Naive thymus-derived CD8-positive, alpha-beta T cell (primary cell): ENCODE measurements at places on chromosomes 4 and X.

DNA sequence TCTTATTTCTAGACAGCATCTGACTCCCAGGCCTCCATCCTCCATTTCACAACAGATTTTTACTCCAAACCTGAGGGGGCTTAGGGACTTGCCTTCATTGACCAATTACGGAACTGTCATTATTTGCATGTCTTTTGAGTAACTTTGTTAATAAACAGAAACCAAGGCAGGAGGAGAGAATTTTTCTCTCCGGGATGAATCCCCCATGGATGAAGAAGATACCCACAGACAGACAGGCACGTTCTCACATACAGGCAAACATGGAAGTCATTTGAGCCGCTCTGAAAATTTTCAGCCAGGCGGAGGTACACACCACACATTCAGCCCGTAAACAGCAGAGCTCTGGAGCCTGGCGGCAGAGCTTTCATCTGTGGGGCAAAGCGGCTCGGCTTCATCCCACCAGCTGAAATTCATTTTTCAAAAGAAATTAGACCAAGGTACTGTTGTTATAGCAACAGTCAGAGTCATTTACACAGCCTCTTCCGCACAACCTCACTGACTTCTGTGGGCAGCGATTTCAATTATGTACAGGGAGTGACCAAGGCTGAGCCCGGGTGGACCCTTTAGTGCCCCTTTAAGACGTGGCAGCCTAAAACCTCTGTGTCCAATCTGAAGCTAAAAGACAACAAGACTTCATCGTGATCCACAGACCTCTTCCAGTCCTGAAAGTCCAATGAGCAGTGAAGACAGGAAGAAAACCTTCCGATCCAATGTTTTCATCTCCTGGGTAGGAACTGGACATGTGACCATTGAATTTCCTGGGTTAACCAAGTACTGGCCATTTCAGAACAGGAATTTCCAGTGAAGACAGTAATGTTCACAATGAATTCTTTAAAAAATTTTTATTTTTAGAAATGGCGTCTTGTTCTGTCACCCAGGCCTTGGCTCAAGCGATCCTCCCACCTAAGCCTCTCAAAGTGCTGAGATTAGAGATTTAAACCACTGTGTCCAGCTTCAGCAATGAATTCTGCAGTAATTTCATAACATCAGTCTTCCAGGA lies 237.0 kb downstream of the MGST2 start:
- no peak for DNase-seq

DNA sequence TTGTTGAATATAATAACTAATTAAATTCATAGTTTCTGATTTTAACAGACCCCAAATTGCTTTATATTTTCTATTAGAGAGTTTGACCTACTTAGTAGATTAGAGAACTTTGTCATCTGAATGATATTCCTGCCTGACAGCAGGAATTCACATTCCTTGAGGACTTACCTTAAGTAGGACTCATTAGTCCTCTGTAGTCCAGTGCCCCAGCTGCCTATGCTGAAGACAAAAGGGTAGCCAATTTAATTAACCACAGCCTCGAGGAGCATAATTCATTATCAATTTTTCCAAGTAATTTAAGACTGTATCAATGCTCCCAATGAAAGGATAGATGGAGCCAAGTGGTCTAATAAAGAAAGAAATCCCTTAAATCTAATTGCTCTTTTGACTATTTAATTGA lies 1405.0 kb upstream of the IGFBP7 start:
- no peak for DNase-seq

DNA sequence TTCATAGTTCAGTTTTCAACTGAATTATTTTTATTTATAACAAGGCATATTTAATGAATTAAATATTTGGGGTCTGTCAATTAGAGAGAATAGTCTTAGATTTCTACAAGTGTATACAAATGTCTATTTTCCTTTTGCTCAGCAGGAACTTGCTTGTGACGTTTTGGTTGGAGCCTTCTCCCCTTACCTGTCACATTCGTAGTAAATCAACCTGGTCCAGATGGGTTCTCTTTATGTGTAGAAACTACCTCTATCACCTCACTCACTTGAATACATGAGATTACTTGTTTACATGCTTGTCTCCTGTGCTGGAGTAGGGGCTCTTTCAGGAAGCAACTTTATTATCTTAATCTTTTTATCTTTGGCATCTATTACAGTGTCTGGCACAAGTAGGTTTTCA lies 938.3 kb upstream of the IGFBP7 start:
- DNase-seq = no peak

DNA sequence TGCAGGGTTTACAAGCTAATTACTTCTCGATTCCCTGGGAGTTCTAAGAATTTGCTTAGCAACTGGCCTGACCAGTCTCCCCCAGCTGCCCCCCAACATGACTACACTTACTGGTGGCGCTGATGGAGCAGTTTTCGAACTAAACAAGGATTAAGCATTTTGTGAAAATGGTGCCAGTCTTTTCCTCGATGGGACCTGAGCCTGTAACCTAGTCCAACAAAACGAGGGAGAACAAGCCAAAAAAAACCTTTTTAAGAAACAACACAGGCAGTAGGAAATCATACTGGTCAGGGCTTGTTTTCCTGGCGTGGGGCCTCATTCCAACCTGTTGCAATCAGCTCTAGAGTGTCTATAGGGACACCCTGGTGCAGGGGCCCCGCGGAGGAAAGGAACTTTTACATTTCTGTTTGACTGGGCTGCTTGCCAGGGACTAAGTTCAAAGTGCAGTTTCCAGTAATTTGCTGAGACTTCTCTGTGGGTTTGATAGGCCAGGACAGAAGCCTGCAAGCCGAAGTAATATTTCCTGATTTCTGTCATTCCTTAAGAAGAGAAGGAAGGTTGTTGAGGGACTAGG lies 158.7 kb downstream of the SPRY1 start:
- DNase-seq = no peak

- no peak for DNase-seq
Observed at GRCh38 chr4:168118116-168118655, 25.8 kb downstream of the ANXA10 start.

GRCh38 chrX:150849486-150849885 lies 49.0 kb downstream of the CD99L2 start:
- DNase-seq = no peak

DNA sequence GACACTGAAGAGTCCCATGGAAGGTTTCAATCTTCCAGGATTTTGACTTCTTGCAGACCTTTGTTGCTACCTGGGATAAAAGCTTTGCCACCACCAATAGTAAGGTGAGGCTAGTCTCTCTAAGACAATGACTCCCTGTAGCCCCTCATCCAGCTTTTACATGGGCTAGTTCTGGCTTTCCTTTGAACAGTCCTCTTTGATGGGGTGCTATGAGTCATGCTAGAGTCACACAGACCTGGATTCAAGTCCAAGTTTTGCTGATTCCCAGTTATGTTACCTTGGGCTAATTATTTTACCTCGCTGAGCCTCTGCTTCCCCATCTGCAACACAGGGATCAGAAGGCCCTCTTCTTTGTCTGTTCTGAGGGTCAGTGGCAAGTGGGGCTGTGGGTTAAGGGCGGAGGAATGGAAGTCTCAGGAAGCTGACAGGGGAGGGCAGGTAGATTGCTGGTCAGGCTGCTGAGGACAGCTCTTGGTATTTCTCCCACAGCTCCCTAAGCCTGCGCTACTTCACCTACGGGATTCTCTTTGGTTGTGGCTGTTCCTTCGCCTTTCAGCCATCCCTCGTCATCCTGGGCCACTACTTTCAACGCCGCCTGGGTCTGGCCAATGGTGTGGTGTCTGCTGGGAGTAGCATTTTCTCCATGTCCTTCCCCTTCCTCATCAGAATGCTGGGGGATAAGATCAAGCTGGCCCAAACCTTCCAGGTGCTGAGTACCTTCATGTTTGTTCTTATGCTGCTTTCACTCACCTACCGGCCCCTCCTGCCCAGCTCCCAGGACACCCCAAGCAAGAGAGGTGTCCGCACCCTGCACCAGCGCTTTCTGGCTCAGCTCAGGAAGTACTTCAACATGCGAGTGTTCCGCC lies 90.3 kb downstream of the RLIM start:
- no peak for DNase-seq
